ENCODE measurements at places on chromosomes 13 and 19. TPM values are rescaled to one million over a fixed set of nuclear protein-coding genes. Genes with fewer than 3 reads are reported as not detected.

Gene C19orf85
- not detected for total RNA-seq

Gene CAMSAP3
- not detected for total RNA-seq

Gene SEMA6B
- total RNA-seq, result 7.2 TPM

Gene MEDAG
- 11.7 TPM for total RNA-seq

Gene KIR3DL2
- total RNA-seq, result not detected

Gene REXO1
- 16.7 TPM for total RNA-seq

Gene TMEM205
- total RNA-seq, result 75.7 TPM

Gene RDH8
- not detected for total RNA-seq

Gene F10
- total RNA-seq, result 13.7 TPM

Gene LRFN3
- 8.8 TPM for total RNA-seq

Gene LSR
- total RNA-seq, result 3.4 TPM

Gene NDUFS7
- total RNA-seq, result 233 TPM

Gene MTMR6
- total RNA-seq, result 16.1 TPM

Gene DNAJB1
- 61.6 TPM for total RNA-seq

Gene ZNF708
- total RNA-seq, result 6.8 TPM

Gene CGB2
- total RNA-seq, result not detected

Gene TRIM13
- total RNA-seq, result 19.2 TPM

Gene GPR183
- total RNA-seq, result 1.1 TPM

Gene NFIX
- 123 TPM for total RNA-seq

Measured in cardiac septum (tissue), 1 donor.